ENCODE measurements at places on chromosomes 3 and 15.

- no peak for DNase-seq
Measured at GRCh38 chr3:113948015-113948917, 453 bp downstream of the ZDHHC23 start.

DNA sequence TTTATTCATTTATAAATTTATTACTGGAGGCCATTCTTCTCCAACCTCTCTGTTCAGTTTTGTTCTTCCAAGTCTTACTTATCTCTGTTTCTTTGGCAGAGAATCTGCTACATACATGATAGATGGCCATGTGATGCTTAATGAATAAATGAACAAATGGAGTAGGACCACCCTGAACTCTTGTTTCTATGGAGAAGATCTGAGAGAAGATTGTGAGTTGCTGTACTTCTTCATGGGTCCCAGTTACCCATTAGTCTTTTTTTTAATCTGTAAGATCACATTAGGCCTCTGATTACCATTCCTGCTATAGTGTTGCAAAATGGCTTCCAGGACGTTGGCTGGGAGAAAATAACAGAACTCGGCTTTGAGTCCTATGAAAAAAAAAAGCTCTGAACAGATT lies 191.9 kb upstream of the SYNPR start:
- DNase-seq = no peak

GRCh38 chr3:111598552-111598951 lies 3.4 kb upstream of the ZBED2 start:
- DNase-seq = no peak

GRCh38 chr3:4681301-4681700 lies 188.2 kb downstream of the ITPR1 start:
- DNase-seq = no peak

DNA sequence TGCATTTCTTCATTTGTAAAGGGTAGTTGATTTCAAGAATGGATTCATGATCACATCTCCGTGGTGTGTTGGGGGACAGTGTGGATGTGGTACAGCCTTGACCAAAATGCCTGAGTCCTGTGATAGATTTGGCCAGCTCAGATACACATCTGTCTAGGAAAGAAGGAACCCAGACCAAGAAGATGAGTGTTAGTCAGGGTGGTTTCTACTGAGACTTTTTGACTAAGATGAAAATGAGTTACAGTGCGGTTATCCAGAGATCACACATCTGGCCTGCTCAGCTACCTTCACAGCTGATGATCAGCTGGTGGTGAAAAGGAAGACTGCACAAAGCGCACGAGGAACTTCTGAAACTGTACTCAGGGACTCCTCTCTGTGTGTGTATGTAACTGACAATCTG lies 68.0 kb downstream of the FNDC3B start:
- no peak for DNase-seq

GRCh38 chr3:156353563-156353962 lies 201.4 kb downstream of the SSR3 start:
- no peak for DNase-seq

- DNase-seq = no peak
Measured at GRCh38 chr15:26804063-26804804, 31.4 kb upstream of the GABRB3 start.

GRCh38 chr15:91652610-91653207 lies 200.8 kb upstream of the SLCO3A1 start:
- DNase-seq = no peak

DNA sequence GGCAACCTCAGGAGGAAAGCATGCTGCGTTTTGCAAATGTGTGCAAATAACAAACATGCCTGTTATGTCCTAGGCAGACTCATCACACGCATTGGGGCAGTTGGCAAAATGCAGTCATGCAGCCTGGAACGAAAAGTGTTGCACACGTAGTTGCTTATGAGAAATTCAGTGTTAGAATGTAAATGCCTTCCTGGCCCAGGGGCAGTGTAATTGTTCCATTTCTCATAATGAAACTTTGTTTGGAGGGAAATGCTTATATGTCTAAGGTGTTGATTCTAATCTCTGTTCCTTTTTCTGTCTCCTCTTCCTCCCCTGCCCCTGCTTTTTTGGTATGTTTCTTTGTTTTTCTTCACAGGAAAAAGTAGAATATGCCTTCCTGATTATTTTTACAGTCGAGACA lies 156.0 kb downstream of the CACNA1D start:
- DNase-seq = no peak

DNA sequence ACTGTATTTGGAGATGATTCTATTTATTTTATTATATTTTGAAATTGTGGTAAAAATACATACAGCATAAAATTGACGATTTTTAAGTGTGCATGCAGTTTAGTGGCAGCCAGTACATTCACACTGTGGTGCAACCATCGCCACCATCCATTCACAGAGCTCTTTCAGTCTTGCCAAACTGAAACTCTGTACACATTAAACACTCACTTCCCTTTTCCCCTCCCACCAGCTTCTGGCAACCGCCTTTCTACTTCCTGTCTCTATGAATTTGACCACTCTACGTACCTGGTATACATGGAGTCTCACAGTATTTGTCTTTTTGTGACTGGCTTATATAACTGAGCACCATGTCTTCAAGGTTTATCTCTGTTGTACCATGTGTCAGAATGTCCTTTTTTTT lies 303.3 kb upstream of the ATP10A start:
- no peak for DNase-seq

DNA sequence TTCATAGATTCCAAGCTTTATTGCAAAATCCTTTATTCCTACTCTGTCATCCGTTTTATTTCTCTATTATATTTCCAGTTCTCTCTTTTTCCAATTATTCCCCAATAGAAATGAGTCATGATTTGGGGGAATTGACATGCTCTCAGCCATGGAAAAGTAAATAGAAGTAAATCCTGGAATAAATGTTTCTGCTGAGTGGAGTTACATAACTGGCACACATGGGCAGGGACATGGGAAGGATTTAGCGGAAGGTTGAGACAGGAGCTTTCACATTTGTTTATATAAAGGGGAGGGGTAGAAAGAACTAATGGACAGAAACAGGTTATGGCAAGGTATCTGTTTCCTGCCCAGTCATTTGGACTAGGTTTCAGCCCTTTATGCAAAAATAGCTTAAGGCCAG lies 221.6 kb downstream of the PLOD2 start:
- DNase-seq = no peak

- no peak for DNase-seq
Measured at GRCh38 chr3:136197159-136197793, 1.1 kb upstream of the MSL2 start.

- no peak for DNase-seq
Measured at GRCh38 chr15:29687204-29687815, 135.0 kb downstream of the TJP1 start.

- no peak for DNase-seq
Measured at GRCh38 chr3:177107461-177108239, 89.6 kb downstream of the TBL1XR1 start.

- DNase-seq = no peak
Measured at GRCh38 chr3:105656651-105657504, 211.9 kb downstream of the CBLB start.

DNA sequence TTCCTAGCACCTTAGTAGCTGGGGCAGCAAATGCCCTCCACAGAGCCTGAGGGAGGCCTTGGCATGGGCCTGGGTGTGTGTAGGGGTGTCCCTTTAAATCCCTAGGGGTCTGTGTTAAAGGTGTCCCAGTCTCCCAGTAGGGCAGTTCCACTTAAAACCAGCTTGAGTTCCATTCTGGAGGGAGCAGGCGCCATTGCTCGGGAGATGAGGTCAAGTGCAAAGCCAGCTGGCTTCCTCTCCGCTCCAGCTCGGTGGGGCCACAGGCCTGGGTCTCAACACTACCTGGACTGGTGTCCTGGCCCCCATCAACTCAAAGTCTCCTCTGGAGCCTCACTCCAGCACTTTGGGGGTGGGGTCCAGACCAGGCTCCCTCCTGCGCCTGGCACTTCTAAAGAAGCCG lies 25.2 kb downstream of the FEM1B start:
- DNase-seq = no peak

GRCh38 chr3:18586076-18586475 lies 160.9 kb upstream of the SATB1 start:
- no peak for DNase-seq

- DNase-seq = no peak
Measured at GRCh38 chr3:98980915-98981596, 79.6 kb upstream of the DCBLD2 start.

GRCh38 chr15:26628879-26629529 lies 143.9 kb downstream of the GABRB3 start:
- DNase-seq = no peak

GRCh38 chr3:191260431-191261303 lies 61.6 kb downstream of the OSTN start:
- DNase-seq = no peak

DNA sequence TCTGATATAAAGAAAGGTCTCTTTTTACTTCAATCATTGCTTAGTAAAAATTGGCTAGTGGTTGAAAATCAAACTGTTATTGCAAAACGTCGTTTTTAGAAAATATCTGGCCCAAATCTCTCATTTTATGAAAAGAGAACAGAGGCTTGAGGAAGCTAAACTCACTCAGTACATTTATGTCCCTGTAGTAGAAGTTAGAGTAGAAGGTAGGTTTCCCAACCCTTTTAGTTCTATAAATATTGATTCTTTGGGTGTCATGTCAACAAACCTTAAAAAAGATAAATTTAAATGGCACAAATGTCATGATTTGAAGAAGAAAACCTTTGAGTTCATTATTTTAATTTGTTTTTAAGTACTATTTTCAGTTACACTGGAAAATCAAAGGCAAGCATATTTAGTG lies 722.3 kb upstream of the NECTIN3 start:
- no peak for DNase-seq

GRCh38 chr3:33887478-33887877 lies 89.0 kb downstream of the PDCD6IP start:
- no peak for DNase-seq

All from HS-27A (cell line).